Activated naive CD4-positive, alpha-beta T cell treated with Interleukin-2 at 50 U/mL for 16 hours (primary cell): ENCODE measurements at places on chromosomes 5 and 9.
A peak's percentile ranks its signal among the peaks of the same experiment; 100 is the strongest.

DNA sequence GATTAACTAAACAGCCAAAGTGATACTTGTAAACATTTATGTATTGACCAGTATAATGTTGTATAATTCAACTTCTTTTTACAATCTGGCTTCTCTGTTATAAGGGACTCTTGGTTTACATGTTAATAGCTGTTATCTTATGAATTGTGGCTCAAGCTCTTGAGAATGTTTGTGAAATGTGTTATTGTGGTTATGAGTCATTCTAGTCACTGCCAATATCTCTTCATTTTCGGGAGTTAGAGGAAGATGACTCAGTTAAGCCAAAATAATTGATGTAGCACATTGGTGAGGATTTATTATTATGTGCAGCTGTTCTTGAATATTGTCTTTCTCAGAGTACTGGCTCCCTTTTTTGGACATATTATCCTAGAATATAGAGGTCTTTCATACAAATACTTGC lies 655.2 kb upstream of the RIOK2 start:
- no peak for DNase-seq

- no peak for DNase-seq
These were observed 11.8 kb downstream of the SURF6 start for GRCh38 chr9:133323991-133324703.

GRCh38 chr5:139342423-139342723 lies 719 bp downstream of the PAIP2 start:
- DNase-seq: no peak

DNA sequence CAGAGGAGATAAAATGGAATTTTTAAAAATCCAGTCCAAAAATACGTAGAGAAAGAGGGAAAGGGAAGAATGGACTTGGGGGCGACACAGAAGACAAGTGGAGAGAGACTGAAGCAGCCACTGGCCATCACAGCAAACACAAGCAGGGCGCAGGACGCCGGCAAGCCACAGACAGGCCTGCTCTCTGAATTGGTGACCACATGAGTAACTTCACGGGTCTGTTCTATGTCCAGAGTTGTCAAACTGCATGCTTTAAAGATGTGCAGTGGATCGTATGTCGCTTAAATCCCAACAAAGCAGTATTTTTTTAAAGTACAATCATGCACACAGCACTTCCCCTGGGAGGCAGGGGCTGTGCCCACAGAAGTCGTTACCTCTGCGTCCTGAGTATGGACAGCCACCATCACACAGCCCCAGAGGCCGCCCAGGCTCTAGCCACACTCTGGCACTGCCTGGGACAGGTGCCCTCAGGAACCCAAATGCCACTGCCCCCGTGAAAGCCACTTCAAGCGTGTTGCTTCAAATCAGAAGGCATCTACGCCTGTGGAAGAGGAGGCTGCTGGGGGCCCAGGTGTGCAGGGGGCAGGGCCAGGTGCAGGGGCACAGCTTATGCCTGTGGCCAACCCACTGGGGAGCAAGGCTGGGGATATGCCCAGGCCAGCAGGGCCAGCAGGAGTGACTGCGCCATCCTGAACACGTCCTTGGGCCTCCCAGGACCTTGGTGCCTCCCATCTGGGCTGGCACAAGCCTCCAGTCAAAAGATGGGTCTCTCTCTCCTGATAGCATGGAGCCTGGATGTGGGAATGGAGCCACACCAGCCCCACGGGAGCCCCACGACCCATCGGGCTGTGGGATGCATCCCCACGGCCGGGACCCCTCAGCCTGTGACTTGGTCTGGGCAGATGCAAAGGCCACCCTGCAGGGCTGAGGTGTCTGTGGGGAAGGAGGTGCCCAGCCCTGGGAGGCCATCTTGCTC lies 5.9 kb upstream of the LRRC14B start:
- no peak for DNase-seq

DNA sequence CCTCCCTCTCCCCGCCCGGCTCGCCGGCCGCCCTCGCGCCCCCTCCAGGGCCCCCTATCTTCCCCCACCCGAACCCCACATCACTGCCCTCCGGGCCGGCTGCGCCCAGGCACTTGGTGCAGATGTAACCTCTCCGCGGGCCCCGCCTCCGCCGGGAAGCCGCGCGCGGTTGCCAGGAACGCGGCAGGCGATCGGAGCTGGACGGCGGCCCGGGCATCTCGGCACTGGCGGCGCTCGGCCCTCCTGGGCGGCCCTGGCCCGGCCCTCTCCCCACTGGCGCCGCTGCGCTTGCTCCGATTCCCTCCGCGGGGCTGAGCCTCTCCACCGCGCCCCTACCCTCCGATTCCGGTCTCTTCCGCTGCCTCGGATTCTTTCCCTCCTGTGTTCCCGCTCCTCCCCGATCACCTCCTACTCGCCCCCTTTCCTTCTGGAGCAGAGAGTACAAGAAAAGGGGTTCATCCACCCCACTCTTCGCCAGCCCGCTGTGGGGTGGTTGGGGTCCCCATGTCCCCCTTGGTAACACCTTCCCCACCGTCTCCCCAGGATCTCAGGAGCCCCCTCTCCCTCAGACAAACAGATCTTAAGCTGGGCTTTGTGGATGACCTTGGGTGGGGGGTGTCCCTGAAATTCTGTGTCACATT lies 70.6 kb downstream of the C9orf50 start:
- no peak for DNase-seq

DNA sequence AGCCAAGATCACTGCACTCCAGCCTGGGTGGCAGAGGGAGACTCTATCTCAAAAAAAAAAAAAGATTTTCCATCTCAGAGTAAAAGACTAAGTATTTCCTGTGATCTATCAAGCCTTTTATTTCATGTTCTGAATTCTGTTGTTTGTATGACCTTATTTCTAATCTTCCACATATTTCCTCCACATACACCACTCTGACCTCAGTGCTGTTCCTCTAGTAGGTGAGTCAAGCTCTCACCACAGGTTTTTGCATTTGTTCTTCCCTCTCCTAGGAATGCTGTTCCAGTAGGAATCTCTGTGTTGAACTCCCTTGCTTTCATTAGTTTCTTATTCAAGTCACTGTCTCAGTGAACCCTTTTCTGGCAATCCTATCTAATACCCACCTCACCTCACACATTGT lies 68.1 kb downstream of the INVS start:
- DNase-seq: no peak

DNA sequence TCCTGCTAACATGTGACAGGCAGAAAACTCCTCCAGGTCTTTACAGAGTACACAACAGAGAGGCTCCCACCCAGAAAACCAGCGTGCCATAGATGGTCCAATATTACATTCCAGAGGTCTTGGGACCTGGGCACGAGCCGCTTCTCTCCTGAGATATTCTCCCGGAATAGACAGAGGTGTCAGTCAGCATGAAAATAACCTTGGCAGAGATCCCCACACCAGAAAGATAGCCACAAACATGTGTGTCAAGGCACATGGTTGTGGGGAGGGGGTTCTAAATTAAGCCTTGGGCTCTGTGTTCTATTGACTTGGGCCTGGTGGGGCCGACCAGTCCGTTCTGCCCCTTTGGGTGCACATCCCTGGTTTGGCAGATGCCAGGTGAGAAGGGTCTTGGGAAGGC lies 78.4 kb downstream of the BOD1 start:
- DNase-seq: no peak

DNA sequence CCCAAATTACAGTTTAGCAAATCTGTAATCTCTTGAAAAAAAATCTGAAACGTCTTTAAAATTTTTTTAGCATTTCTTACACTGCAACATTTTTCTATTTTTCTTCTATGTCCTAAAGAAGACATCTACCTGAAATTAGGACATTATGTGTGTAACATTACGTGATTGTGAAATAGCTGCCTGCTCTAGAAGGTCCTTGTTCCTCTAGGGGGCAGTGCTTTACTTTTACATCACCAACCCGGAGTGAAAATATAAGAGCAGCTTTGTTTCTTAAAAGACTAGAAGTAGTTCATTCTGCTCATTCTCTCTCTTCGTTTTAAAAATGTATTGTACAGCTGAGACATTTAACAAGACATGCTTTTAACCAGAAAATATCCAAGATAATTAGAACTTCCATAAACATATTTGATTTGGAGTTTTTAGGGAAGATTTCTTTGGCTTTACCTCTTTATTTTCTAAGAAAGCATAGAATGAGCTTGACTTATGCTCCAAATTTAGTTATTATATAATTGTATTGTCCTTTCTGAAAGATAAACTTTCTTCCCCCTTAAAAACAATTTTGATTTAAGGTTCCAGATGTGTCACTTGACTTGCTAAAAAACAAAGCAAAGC lies 48.1 kb upstream of the RIOK2 start:
- no peak for DNase-seq

DNA sequence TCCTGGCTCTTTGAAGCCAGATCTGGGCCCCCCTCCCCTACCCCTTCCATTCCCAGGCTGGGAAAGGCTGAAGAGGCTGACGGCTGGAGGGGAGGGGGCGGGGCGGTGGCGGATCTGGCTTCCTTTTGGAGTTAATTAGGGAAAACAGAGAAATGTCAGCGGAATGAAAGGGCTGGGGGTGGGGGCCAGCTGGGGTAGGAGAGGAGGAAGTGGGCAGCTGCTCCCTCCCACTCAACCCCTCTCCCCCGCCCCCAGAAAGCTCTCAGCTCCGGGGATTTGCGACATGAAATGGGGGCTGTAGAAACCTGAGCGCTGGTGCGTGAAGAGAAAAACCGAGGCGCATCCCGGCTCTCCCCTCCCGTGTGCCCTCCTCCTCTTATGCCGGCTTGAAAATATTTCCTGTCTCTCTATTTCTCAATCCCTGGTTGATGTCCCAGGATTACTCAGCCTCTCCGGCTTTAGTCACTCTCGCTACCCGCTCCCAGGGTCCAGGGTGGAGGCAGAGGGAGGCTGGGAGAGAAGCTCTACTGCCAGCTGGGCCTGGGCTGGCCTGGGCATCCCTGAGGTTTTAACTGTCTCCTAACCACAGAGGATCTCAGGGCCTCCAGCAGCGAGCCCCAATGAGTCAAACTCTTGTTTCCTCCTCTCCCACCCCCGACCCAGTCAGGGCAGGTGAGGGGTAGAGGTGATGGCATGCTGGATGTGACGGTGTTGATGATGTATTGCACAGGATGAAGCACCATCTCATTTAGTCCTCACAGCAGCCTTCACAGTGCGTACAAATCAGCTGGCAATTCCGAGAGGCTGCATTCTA lies 20.1 kb downstream of the PCDHGC5 start:
- DNase-seq: no peak

DNA sequence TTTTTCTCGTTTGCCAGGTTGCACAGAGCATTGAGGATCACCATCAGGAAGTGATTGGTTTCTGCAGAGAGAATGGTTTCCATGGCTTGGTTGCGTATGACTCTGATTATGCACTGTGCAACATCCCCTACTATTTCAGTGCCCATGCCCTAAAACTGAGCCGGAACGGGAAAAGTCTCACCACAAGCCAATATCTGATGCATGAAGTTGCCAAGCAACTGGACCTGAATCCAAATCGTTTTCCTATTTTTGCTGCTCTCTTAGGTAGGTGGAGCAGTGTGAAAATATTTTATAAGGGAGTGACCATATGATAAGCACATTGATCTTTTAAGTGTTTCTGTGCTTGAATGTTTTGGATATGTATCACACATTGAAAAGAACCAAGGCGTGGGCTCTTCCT lies 17.7 kb upstream of the FAM120AOS start:
- DNase-seq: no peak

- no peak for DNase-seq
These were observed 98.3 kb downstream of the WDR70 start for GRCh38 chr5:37477426-37477825.

GRCh38 chr5:174348311-174348981 lies 302.9 kb downstream of the NSG2 start:
- no peak for DNase-seq

DNA sequence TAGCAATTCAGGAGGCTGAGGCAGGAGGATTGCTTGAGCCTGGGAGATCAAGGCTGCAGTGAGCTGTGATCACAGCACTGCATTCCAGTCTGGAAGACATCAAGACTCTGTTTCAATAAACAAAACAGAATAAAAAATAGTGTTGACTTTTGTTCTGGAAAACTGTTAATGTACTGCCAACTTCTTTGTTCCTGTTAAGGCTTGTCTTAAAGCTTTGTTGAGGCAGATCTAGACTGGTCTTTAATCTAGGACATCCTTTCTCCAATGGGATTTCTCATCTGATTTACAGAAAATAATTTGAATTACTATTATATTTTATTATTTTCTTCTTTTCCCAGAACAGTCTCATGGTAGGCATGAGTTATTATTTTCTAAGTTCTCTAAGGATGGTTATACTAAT lies 26.0 kb downstream of the BDP1 start:
- no peak for DNase-seq

- DNase-seq: no peak
These were observed 14.4 kb downstream of the ELAVL2 start for GRCh38 chr9:23811633-23812032.

DNA sequence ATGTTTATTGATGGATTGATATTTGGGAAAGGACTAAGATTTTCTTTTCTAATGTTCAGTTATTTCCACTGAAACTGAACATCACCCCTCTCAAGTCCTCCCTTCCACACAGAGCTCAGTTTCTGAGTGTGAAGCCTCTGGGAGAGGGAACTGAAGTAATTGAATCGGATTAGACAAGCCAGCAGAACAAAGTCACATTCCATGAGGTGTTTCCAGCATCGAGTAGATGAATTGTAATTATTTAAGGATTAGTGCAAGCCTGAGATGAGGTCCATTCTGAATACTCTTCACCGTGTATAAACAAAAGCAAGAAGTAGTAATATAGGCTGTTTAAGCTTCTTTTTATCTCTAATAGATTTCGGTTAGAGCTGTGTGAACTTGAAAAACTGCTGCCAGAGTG lies 2060.5 kb downstream of the MAT2B start:
- no peak for DNase-seq

DNA sequence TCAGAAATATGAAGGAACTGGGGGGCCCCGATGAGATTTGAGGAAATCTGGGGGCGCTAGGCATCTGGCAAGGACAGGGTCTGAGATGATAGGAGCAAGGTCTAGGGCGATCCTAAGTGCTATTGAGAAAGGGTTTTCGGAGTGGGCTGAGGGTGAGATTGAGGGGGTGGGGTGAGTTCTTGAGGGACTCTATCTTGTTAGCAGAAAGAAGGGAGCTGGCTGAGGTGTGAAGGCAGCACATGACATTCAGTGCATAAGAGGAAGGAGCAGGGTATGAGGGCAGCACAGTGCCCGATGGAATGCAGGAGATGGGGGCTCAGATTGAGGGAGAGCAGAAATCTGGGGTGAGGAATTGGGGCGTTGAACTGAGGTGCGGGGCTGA lies 640 bp downstream of the TRIM32 start:
- DNase-seq: peak; percentile 7

- DNase-seq: no peak
These were observed 3.5 kb downstream of the NRG2 start for GRCh38 chr5:140039561-140039960.

- no peak for DNase-seq
These were observed 227.0 kb upstream of the ANKRD55 start for GRCh38 chr5:56460195-56460546.

- DNase-seq: peak; percentile 2
These were observed 2.3 kb upstream of the ST8SIA4 start for GRCh38 chr5:100905259-100905914.

GRCh38 chr9:131585375-131585774 lies 40.1 kb downstream of the PRRT1B start:
- peak; percentile 32 for DNase-seq
